ENCODE measurements at places on chromosomes 4 and X.

DNA sequence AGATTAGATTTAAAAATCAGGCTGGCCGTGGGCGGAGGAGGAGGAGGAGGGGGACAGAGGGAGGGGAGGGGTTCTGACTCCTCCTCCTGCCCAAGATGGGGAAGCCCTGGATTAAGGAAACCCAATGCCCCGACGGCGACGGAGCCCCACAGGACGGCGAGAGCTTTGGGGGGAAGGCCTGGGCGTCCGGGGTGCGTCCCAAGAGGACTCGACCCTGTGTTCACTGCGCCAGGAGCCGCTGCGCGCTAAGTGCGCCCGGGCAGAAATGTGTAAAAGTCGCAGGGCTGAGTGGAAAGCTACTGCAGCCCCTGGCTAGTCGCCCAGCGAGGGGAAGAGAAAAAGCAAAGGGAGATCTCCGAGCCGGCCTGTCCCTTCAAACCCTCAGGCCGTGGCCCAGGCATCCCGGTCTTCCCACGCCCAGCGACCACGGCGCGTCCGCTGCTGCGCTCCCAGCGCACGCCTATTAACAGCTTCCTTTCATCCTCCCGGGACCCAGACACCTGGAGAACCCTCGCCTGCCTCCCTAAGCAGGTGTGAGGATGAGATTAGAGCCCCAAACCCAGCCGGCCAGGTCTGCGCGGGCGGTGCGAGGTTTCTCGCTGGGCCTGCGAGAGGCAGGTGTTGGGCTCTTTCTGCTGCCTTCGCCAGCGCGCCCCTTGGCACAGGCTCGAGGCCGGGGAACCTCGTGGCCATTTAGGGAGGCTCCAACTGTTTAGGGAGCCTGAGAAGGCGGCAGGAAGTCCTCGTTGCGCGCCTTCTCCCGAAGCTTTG, 1.4 kb upstream of the RPS6KA3 start:
- DNase-seq = no peak

DNA sequence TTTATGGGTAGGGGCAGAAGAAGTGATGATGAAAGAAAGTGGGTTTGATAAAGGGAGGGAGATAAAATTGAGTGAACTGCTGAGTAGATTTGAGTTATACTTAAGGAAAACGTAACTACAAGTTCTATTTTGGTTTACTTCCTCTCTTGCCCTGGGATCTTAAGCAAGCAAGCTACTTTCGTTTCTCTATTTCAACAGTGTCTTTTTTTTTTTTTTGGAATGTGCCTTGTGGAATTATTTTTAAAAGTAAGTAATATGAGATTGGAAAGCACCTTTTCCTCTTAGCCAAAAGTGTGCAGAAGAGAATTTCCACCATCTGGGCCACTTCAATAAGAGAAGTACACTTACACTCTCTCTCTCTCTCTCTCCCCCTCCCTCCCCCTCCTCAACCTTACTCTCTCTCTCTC, 16.0 kb upstream of the C4orf36 start:
- DNase-seq = no peak

GRCh38 chrX:108123591-108124366, 32.2 kb downstream of the ATG4A start:
- DNase-seq = no peak

- DNase-seq = no peak
Observed at GRCh38 chr4:117699595-117699994, 334.7 kb upstream of the NDST3 start.

- no peak for DNase-seq
Observed at GRCh38 chrX:137695417-137695816, 129.5 kb downstream of the ZIC3 start.

DNA sequence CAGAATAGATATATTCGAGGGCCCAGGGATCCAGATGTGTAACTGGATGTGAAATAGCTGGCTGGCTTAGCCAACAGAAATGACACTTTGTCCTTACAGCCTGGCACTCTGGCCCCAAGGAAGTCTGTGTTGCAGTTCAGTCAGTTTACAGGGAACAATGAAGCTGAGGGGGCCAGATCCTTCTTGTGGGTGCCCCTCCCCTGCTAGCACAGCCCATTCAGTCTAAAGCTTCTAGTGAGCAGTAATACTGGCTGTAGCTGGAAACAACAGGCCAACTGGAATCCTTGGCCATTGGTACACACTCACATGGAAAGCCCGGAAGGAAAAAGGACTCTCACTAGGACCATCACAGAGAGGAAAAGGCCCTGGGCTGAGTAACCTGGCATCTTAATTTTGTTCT, 22.7 kb upstream of the CD40LG start:
- DNase-seq = no peak

- no peak for DNase-seq
Observed at GRCh38 chr4:138864961-138865720, 150.4 kb upstream of the NOCT start.
